Right hindlimb (tissue), 1 donor: ENCODE measurements at places on chromosomes 1 and 21.

GRCh38 chr1:117093091-117093534 lies 28.4 kb downstream of the TRIM45 start:
- DNase-seq = peak; percentile 41

- DNase-seq = no peak
These were observed 123.2 kb downstream of the SMYD2 start for GRCh38 chr1:214404154-214404553.

GRCh38 chr1:178146436-178146835 lies 52.5 kb downstream of the RASAL2 start:
- no peak for DNase-seq

- no peak for DNase-seq
These were observed 3.2 kb upstream of the SRRM1 start for GRCh38 chr1:24639881-24640280.

DNA sequence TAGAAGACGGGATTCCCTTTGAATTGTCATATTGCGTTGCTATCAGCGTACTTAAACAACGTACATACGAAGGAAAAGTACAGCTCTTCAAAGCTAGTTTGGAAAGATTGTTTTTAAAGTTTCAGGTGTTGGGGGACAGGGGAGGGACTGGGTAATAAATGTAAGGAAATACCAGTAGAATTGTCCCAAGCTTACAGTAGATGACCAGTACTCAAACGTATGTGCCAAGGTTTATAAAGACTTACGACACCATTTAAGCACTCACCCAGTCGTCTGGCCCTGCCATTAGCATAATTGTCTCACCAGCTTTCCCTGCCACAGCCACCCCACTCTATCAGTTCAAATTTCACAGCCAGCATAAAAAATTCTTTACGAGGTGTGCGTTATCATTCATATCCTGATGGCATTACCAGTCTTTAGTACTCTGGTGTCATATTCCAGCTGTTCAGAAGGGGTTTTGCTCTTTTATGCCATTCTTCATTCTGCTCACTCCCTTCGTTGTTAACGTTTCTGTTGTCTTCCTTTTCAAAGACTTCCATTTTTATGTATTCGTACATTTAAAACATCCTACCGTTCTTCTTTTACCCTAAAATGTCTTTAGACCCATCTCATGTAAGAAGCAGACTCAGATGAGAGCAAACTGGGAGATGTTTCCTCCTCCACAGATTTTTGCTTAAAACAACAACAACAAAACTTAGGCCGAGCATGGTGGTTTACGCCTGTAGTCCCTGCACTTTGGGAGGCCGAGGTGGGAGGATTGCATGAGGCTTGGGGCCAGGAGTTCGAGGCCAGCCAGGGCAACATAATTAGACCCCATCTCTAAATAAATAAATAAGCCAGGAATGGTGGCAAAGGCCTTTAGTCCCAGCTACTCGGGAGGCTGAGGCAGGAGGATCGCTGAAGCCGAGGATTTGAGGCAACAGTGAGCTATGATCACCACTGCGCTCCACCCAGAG lies 1.0 kb upstream of the HP1BP3 start:
- DNase-seq = peak; percentile 33

DNA sequence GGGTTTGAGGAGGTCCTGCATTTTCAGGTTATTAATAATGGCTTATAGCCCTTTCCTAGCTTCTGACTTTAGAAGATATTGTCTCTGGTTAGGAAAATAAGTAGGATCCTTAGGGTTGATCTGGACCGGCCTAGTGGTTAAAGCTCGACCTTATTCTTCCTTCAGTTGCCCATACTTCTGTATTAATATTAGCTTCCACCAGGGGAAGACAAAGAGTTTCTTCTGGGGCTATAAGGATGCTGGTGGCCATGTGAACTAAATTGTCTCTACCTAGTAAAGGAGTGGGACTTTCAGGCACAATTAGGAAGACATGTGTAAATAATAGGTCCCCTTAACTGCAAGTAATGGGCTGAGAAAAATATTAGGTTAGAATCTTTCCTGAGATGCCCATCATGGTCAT lies 20.6 kb upstream of the FCGR2A start:
- DNase-seq = no peak
